KBM-7 (cell line): ENCODE measurements at places on chromosomes 5 and 9.

DNA sequence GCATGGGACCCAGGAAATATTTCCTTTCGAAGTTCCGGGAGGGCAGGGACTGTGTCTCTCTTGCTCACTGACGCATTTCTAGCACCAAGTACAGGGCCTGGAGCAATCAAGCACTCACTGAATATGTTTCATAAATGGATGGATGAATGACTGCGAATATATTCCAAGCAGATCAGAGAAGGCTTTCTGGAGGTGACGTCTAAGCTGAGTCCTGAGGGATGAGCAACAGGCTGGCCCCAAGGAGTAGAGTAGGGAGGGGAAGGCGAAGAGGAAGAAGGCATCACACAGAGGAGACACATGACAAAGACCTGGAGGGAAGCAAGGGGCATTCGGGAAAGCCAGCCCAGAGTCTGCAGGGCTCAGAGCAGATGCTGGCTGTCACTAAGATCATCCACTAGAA, 13.9 kb downstream of the ANXA6 start:
- DNase-seq = no peak

DNA sequence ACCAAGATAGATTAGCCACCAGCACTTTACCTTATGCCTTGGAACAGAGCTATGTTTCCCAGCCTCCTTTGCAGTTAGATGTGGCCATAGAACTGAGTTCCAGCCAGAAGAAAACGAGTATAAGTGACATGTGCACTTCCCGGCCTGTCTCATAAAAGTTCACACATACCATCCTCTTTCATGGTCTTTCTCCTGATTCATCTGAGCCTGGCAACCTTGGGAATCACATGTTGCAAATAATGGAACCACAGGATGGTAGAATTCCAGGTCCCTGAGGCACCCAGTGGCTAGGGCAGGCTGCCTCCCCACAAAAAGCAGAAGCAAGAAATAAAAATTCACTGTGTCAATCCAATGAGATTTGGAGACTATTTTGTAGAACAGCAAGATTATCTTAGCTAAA, 128.1 kb downstream of the PDE4D start:
- no peak for DNase-seq

- DNase-seq = peak; percentile 74
Observed at GRCh38 chr5:36529142-36529541, 77.3 kb upstream of the SLC1A3 start.

DNA sequence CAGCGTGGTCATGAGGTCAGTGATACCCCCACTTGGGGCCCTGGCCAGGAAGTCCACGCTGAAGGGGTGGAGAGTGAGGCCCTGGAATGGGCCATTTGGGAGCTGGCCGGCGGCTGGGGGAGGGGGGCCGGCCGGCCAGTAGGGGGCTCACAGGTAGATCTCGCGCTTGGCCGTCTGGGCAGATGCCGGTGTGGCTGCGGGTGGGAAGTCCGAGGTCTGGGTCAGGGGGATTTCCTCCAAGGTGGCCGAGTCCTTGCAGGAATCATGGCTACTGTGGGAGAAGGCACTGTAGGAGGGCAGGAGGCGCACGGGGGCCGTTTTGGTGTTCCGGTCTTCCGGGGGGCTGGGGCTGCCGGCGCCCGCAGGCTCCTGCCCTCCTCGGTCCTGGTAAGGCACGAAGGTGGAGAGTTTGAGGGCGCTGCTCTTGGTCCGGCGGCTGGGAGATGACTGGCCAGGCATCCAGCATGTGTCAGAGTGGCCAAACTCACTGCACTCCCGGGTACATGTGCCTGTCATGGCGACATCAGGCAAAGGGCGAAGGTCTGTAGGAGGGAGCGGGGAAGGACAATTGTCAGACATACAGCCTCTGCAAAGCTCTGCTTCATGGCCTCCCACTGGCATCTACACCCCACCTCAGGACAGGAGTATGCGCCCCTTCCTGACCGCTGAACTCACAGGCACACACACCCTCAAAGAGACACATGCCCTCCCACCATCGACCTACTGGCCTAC, 24.1 kb downstream of the PCDH1 start:
- DNase-seq = no peak

DNA sequence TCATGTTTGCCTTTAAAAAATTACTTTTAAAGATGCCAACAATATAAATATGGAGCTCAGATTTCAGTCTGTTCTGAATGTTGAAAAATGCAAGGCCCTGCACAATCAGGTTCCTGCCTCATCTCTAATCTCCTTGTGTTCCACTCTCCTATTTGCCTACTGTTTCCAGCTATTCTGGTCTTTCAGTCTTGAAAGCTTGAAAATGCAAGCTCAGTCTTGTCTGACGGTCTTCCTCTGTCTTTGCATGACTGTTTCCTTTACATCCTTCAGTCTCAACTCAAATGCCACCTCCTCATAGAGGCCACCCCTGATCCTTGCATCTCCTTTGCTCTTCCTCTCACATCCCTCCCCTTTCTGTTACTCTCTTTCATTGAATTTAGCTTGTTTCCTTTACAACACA, 354.9 kb downstream of the KIF4B start:
- no peak for DNase-seq

DNA sequence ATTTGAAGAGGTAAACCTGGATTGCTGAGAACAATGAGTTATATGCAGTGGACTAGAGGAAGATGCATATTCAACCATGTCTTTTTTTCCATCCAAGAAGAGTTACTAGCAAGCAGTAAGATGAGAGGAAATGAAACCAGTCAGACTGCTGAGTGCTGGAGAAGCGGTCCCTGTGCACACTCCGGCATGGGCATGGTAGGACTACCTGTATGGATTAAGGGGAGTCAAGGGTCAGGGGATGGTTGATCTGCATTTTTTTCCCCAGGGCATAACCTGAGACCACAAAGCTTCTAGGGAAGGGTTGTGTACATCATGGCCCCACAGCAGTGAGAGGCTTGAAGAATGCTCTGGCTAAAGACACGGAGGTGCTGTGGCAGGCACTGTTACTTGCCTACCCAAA, 76.6 kb upstream of the ZNF169 start:
- no peak for DNase-seq

GRCh38 chr9:687034-687785, 154.3 kb upstream of the DMRT1 start:
- DNase-seq = no peak

- DNase-seq = no peak
Observed at GRCh38 chr5:95730011-95730700, 980 bp upstream of the RHOBTB3 start.

DNA sequence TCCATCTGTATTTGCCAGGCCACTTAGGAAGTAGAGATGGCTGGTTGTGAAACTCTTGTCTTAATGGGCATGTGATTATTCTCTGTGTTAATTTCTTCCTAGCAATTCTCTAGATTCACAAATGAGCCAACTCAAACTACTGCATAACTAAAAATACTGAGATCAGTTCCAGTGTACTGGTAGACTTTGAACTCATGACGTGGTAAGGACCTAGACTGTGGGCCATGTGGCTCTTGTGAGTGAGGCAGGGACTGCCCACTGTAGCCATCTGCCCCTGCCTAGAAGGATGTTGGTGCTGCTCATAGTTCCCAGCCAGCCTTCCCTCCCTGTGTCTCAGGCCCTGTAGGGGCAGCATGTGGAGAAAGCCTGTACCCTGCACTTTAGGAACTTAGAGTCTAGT, 47.4 kb downstream of the CYSTM1 start:
- DNase-seq = no peak

DNA sequence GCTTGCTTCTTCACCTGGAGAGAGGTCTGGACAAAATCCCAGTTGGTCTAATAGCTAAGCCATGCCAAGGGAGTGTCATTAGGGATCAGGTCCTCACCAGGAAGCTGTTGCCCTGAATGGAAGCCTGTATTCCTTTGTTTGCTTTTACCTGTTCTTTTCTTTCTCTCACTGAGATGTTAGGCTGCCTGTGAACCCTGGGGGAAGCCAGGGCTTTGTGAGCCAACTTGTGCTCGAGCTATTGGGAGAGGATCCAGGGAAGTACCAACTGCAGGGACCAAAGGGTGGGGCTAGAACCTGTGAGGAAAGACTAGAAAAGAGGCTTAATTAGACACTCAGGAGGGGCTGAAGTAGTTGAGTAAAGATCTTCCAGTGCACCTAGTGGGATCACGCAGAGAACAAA, 451.2 kb upstream of the TLE4 start:
- DNase-seq = no peak

- DNase-seq = no peak
Observed at GRCh38 chr5:73230264-73231245, 57.6 kb downstream of the TMEM174 start.
